ENCODE measurements at places on chromosomes 2 and 18.

DNA sequence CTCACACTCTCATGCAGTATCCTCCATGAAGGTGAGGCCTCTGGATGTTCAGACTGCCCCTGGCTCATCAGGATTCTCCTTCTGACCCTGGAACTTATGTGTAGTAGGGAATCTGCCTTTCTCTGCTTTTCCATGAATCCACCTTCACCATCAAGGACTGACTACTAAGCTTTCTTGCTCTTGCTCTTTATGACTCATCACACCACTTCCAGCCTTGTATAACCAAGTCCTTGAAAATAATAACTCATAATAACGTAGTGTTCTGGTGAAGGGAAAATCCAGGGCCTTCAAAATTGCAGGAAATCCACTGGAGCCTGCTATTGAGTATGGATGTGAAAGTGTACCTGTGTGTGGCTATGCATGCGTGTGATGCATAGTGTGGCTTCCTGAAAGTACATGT is 11.3 kb upstream of the KCNS3 start:
- no peak for DNase-seq

DNA sequence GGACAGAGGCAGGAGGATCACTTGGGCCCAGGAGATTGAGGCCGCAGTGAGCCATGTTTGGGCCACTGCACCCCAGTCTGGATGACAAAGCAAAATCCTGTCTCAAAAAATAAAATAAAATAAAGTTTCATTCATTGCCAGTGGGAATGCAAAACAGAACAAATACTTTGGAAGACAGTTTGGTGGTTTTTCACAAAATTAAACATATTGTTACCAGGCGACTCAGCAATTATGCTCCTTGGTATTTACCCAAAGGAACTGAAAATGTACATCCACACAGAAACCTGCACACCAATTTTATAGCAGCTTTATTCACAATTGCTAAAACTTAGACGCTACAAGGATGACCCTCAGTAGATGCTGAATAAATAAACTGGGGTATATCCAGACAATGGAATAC is 35.8 kb downstream of the FOSL2 start:
- DNase-seq = no peak

- DNase-seq = no peak
Measured at GRCh38 chr18:43869451-43870008, 592.2 kb upstream of the SYT4 start.

- DNase-seq = no peak
Measured at GRCh38 chr2:208183972-208184705, 5.7 kb downstream of the C2orf80 start.

GRCh38 chr2:45602624-45603023 is 8.4 kb downstream of the SRBD1 start:
- DNase-seq = no peak

- no peak for DNase-seq
Measured at GRCh38 chr18:36594621-36595020, 234.2 kb downstream of the TPGS2 start.

- no peak for DNase-seq
Measured at GRCh38 chr18:63606526-63606925, 19.4 kb downstream of the SERPINB13 start.

GRCh38 chr2:182228741-182229140 is 198.1 kb downstream of the PDE1A start:
- no peak for DNase-seq

- no peak for DNase-seq
Measured at GRCh38 chr18:74492259-74492658, 3.9 kb upstream of the CNDP2 start.

- DNase-seq = no peak
Measured at GRCh38 chr18:76480913-76481312, 14.1 kb downstream of the ZNF516 start.

GRCh38 chr2:101267671-101268656 is 15.3 kb downstream of the CNOT11 start:
- no peak for DNase-seq

DNA sequence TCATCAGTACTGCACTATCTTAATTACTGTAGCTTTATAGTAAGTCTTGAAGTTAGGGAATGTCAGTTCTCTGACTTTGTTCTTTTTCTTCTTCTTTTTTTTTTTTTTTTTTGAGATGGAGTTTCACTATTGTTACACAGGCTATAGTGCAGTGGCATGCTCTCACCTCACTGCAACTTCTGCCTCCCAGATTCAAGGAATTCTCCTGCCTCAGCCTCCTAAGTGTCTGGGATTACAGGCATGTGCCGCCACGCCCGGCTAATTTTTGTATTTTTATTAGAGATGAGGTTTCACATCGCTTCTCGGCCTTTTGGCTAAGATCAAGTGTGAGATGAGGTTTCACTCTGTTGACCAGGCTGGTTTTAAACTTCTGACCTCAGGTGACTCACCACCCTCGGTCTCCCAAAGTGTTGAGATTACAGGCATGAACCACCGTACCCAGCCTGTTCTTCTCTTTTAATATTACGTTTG is 41.9 kb upstream of the TANC1 start:
- no peak for DNase-seq

GRCh38 chr2:193837111-193837738 is 1642.5 kb upstream of the TMEFF2 start:
- no peak for DNase-seq

DNA sequence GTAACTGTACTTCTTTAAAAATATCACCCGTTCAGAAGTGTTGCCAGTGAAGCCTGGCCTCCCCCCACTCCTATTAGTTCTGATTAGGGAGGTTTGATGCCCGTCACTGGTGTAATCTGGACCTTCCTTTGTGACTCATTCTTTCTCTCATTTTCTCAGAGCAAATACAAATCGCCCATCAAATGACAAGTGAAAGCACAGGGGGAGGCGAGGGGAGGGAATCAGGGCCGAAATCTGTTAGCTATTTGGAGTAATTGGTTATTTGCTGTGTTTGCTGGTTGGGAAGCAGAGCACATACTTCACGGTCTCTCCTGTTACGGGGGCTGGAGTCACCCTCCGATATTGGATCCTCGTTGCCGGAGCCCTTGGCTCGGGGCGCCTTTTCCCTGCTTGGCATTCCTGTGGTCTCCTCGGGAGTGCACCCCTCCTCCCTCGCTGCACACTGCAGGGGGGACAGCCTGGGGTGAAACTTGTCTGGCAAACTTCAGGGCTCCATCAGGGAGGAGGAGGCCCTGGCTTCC is 178.1 kb downstream of the DYSF start:
- DNase-seq = no peak

GRCh38 chr2:195543902-195544894 is 112.8 kb upstream of the SLC39A10 start:
- DNase-seq = no peak

GRCh38 chr2:88955607-88956006 is 264.1 kb downstream of the RPIA start:
- DNase-seq = no peak

DNA sequence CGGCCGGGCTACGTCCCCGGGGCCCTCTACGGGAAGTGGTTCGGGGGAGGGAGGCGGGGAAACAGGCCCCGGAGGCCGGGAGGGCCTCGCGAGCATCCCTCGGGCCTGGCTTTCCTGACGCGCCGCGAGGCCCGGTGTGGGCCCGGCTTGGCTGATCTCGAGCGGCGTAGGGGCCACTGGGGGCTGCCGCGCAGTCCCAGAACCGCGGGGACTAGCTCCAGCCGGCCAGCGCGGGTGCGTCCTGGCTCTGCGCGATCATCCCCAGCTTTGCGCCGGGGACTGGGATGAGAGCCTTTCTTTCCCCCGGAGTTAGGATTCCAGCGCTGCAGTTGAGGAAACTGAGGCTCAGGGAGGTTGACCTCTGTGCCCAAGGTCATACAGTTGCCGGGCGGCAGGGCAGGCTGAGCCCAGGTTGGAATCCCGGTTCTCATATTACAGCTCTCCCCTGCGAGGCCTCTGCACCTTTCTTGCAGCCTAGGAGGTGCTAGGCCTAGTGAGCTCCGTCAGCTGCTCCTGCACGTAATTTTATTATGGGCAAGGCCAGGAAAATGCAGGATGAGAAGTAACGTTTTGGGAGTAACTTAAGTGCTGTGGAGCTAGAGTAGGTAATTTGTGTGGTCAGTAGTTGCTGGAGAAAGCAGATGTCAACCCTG is 501 bp downstream of the LPIN1 start:
- DNase-seq = no peak

DNA sequence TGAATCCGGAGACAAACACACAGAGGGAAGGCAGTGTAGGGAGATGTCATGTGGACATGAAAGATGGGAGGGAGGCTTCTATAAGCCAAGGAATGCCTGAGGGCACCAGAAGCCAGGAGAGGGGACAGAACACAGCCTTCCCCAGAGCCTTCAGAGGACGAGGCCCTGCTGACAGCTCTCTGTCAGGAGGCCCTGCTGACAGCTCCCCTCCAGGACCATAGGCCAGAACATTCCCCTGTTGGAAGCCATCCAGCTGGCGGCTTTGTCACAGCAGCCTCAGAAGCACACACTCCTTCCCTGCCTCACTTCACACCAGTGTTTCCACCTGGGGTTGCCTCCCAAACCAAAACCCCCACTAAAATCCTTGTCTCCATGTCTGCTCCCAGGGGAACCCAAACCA is 171.3 kb upstream of the ID2 start:
- no peak for DNase-seq

GRCh38 chr2:103289105-103289725 is 527.4 kb downstream of the TMEM182 start:
- peak; percentile 20 for DNase-seq

DNA sequence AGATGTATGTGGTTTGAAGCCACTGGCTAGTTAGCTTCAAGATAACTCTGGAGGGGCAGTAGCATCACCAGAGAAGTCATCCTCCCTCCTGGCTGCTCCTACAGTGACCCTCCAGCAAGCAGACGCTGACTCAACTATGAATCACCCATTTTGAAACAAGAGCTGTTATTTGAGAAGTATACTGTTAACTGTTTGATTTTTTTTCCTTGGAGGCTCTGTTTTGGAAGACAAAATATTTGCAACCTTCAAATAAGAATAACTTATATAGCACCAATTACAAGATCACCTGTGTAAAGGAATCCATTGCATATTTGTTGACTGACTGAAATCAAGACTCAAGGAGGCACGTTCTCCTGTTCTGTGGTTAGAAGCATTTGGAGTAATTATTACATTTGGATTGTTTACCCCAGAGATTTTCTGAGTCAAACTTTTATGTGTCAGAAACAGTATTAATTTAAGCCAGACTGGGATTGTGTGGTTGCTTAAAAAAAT is 313.8 kb downstream of the MTX2 start:
- peak; percentile 35 for DNase-seq

DNA sequence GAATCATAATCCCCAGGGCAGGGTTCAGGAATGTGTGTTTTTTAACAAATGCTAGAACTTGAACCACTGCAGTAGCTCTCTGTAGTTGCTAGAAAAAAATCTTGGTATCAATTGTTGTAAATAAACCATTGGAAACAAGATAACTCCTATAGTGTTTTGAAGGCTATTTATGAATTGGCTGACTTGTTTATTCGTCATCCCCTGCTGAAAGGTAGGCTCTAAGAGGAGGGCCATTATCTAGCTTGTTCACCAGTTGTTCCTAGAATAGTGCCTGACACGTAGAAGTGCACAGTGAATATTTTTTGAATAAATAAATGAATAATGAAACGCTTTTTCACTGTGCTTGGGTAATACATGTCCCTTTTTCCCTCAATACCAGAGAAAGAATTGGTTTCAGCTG is 211.4 kb downstream of the BABAM2 start:
- no peak for DNase-seq

- DNase-seq = no peak
Measured at GRCh38 chr2:169509955-169510354, 453 bp downstream of the KLHL41 start.

DNA sequence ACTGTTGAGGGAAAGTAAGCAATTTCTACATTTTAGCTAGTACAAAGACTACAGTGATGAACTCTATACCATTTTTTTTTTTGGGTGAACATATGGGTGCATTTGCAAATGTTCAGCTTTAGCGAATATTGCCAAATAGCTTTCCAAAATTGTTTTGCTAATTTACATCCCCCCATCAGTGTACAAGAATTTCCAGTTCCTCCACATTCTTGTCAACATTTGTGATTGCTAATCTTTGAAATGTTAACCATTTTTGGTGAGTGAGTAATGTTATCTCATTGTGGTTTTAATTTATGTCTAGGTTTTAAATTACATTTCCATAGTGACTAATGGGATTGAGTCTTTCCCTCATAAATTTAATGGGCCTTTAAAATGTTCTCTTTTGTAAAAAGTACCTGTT is 16.4 kb upstream of the CNRIP1 start:
- no peak for DNase-seq

GRCh38 chr2:238487652-238488346 is 61.1 kb downstream of the ASB1 start:
- DNase-seq = no peak

DNA sequence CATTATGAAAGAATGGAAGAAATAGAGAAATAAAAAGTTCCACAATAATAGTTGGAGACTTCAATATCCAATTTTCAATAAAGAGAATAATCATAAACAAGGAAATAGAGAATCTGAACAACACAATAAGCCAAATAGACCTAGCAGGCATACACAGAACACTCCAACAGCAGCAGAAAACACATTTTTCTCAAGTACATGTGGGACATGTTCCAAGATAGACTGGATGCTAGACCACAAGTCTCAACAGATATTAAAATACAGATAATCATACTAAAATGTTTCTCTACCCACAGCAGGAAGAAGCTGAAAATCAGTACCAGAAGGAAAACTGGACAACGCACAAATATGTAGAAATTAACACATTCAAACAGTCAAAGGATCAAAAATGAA is 113.9 kb downstream of the USP34 start:
- no peak for DNase-seq

GRCh38 chr18:23723121-23723520 is 33.9 kb downstream of the LAMA3 start:
- no peak for DNase-seq

GRCh38 chr2:236943068-236943467 is 142.6 kb upstream of the COPS8 start:
- DNase-seq = no peak

DNA sequence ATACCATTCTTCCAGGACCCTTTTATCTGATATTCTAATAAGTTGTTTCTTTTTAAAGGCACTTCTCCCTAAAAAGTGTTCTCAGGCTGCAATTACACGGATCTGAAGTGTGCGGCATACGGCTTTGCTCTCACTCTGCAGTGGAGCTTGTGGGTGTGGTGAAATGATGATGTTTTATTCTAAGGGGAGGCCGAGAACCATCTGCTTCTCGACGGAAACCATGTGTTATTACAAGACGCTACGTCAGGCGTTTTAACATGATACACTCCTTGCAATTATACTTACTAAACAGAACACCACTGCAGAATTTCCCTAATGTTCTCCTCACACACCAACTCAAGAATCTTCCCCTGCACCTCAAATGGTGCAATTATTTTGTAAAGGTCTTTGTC is 34.9 kb upstream of the CTDP1 start:
- DNase-seq = no peak

GRCh38 chr2:15949551-15949950 is 9.2 kb downstream of the MYCN start:
- DNase-seq = no peak
